Hindlimb muscle (tissue), 1 donor: ENCODE measurements at places on chromosomes 7 and 10.
A peak's percentile ranks its signal among the peaks of the same experiment; 100 is the strongest.

GRCh38 chr7:88455696-88456095 lies 149.0 kb upstream of the STEAP4 start:
- DNase-seq: no peak

- DNase-seq: no peak
Measured at GRCh38 chr7:11130012-11130411, 156.3 kb downstream of the PHF14 start.

DNA sequence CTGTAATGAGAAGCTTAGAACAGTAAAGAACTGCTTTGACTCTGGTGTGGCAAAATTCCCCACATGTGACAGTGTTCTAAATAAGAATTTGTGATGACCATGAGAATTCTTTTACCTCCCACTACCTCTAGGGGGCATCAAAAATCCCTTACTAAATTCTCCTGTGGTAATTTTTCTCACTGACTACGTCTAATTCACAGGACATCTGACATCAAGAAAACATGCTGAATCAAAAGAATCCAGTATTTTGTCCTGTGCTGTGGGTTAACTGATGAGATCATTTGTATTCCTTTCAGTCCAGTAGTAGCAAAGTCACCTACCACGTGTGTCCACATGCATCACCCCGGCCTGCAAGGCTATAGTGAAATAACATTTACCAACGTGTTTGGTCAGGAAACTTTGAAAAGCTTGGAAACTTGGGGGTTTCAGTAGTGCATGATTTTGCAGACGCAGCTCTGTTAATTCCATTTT lies 103.8 kb downstream of the ATE1 start:
- peak; percentile 9 for DNase-seq

DNA sequence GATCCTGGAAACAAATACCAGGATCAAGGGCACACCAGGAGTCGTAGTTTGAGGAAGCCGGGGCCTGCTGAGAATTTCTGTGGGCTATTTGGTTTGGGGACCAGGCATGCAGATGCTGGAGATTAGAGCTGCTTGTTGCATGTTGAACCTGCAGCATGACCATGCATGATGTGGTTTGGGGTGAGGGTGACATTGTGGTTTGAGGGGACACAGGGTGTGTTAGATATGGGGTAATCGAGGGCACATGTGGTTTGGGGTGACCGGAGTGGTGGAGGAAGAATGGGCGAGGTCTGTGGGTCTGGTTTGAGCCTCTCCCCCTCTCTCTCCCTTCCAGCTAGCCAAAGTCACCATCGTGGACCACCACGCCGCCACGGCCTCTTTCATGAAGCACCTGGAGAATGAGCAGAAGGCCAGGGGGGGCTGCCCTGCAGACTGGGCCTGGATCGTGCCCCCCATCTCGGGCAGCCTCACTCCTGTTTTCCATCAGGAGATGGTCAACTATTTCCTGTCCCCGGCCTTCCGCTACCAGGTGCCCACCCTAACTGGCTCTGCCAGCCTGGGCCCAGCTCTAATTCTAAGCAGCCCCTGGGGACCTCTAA lies 10.2 kb downstream of the NOS3 start:
- no peak for DNase-seq

- DNase-seq: no peak
Measured at GRCh38 chr10:132749371-132749795, 36.6 kb downstream of the NKX6-2 start.

GRCh38 chr10:1034758-1035157 lies 9.1 kb upstream of the IDI2 start:
- DNase-seq: no peak

GRCh38 chr10:119737039-119737663 lies 11.3 kb downstream of the INPP5F start:
- no peak for DNase-seq

- DNase-seq: no peak
Measured at GRCh38 chr10:77869626-77870420, 56.7 kb downstream of the DLG5 start.
